ENCODE measurements at places on chromosomes 16 and 17.

GRCh38 chr16:55488306-55488705 is 9.3 kb downstream of the MMP2 start:
- no peak for DNase-seq

DNA sequence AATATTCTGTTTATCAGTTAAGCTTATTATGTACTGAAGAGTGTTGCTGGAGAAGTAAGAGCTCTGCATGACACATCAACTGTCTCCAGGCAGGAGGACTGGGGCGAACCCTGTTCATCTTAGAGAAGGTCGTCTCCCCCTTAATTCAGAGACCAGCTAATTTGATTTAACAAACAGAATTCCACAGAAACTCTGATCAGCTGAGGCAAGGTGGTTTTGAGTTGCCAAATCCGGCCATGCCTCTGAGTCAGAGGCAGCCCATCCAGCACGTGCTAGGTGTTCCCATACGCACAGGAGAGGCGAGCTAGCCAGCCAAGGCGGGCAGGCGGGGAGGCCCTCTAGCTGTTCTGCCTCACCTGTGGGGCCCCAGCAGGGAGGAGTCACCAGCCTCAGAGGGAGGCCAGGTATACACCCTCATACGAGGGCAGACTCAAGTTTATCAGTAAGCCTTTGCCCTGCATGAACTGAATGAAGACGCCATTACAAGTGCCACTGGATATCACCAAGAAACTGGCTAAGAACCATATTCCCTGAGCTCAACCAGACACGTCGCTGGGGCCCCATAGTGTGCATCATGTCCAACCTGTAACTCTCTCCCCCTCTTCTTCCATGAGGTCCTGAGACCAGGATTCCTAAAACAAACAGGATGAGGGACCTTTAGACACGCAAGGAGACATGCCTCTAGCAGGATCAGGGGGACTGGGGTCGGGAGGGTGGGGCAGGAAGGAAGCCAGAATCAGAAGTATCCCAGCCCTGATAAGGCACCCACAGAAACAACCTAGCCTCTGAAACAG is 25.7 kb downstream of the STAT5A start:
- no peak for DNase-seq

- DNase-seq: no peak
These were observed 80.8 kb upstream of the METRNL start for GRCh38 chr17:82998637-82999036.

- no peak for DNase-seq
These were observed 3.7 kb downstream of the TADA2A start for GRCh38 chr17:37410357-37410756.

DNA sequence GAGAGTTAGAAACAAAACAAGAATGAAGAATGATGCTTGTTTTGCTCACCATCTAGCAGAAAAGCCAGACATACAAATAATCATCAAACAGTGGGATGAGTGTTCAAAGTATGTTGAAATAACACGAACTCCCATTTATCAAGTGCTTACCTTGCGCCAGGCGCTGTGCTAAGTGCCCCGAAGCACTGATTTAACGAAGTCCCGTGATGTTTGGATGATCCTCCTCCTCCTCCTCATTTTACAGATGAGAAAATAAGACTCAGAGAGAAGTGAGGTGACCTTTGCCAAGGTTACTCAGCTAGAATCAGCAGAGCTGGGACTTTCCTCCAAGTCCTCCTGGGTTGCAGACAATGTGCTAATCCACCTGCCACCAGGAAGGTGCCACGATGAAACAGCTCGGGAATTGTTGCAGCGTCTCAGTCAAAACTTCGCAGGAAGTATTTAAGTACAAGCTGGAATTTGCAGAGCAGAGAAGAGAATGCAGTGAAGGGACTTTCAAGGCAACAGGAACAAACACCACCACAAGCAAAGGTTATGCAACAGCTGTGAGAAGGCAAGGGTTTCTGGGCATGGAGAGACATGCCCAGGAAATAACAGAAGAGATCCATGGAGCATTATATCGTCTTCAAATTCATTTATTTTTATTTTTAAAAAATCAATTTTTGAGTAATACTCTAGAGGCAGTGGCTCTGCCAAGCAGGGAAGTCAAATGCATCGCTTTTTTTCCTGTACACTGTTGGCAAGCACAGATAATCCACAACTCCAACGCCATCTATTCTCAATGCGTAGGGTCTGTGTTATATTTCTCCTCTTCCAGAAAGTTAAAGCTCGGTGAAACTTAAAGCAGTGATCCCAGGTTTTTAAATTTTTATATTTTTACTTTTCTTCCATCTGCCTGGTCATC is 11.1 kb downstream of the PRCD start:
- DNase-seq: no peak

DNA sequence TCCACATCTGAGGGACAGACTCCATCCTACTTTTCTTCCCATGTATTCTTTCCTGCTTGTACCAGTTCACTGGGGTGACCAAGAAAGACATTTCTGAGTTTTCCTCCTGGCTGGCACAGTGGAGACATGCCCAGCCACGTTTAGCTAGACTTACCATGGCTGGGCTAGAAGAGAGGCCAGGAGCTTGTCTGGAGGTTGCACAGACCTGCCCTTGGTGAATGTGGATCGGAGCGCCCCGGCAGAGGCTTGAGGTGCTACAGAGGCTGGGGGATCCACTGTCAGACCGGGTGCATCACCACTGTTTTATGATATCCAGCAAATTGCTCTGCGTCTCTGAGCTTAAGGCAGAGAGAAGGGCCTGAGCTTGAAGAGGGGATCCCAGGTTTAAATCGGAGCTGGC is 3.5 kb downstream of the IL4R start:
- DNase-seq: no peak

DNA sequence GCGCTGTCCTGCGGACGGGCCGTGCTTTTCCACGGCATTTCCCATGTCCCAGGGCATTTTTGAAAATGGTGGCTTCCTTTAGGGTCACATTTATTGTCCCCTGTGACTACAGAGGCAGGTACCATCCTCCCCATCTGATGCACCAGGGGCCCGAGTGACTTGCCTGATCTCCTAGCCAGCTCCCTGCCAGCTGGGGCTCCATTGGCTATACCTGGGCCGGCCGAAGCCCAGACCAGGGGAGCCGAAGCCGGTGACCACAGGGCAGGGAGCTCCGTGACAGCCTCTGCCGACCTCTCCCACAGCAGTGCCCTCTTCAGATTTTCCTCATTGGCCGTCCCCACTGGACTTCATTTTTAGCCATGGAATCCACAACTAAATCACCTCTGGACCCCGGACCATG is 170.6 kb downstream of the RBFOX3 start:
- DNase-seq: no peak

- no peak for DNase-seq
These were observed 20.9 kb upstream of the MPO start for GRCh38 chr17:58301504-58302150.

DNA sequence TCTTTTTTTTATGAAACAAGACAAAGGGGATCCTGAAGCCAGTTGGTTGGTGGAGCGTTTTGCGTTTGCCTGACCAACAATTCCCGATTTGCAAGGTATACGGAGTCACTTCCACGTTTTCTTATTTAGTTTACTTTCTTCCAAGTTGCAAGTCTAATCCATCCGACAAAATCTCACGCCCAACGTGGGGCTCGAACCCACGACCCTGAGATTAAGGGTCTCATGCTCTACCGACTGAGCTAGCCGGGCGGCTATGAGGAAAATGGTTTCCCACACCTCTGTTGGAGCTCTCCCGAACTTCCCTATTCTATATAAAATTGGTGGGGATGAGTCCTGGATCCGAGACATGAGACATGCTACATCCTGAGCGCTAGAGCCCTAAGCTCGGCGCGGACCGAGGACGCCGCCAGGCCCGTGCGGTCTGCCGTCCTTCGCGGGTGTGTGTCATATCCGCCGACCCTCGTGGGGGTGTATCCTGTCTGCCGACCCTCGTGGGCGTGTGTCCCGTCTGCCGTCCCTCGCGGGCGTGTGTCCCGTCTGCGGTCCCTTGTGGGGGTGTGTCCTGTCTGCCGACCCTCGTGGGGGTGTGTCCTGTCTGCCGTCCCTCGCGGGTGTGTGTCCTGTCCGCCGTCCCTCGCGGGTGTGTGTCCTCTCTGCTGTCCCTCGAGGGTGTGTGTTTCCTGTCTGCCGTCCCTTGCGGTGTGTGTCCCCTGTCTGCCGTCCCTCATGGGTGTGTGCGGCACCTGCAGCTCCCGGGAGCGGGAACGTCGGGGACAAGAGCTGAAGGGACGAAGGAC is 22.6 kb downstream of the ZNF213 start:
- peak; percentile 62 for DNase-seq

DNA sequence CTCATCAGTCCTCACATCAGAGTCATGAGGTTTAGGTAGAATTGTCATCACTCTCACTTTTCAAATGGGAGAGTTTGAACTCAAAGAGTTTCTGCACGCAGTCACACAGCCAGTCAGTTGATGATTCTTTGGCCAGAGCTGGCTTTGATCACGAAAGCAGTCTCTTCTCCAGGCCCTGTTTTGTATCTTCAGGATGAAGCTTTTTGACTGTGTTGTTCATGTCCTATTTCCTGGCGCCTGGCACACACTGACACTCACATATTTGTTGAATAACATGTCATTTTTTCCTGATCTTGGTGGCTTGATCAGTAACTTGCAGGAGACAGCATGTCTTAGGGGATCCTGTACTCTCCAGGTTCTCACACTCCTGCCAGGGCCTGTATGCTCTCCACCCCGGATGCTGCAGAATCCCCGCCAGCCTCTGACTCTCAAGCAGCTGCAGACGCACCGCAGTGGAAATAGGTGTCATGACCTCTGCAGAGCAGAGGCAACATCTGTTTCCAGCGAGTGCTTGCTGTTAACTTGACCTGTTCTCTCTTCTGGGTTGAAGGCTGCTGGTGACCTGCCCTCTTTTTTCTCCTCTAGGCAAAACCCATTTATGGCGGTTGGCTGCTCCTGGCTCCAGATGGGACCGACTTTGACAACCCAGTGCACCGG is 33.0 kb downstream of the MPRIP start:
- no peak for DNase-seq

DNA sequence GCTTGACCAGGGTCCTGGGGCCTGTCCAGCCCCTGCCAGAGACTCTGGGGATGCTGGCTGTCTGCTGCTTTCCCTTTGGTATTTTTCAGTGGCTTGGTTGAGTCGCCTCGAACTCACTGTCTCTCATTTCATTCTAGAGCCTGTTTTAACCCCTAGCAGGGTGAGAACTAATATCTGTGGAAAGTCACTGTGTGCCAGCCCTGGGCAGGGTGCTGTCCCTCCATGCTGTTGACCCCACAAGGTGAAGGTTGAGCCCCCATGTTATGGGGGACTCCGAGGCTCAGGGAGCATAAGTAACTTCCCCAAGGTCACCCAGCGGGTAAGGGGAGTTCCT is 33.0 kb downstream of the DCAKD start:
- DNase-seq: no peak

- no peak for DNase-seq
These were observed 24.6 kb upstream of the LRRC75A start for GRCh38 chr17:16516594-16517051.

DNA sequence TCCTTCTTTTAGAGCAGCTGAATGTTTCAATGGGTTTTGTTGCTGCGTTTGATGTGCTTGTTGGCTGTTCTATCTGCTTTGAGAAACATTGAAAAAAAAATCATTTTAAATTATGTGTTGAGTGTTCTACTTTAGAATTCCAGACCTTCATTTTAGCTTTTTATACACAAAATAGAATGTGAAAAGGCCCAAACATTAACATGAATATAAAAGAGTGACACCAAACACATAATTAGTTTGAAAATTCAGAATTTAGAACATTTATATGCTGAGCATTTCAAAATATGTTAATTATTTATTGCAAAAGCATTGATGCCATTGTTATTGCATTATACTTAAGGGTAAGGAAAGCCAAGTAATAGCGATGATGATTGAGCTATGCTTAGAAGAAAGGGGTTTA is 2.9 kb downstream of the NFAT5 start:
- DNase-seq: no peak

- DNase-seq: no peak
These were observed 452.3 kb downstream of the CNTNAP4 start for GRCh38 chr16:76729525-76729924.

DNA sequence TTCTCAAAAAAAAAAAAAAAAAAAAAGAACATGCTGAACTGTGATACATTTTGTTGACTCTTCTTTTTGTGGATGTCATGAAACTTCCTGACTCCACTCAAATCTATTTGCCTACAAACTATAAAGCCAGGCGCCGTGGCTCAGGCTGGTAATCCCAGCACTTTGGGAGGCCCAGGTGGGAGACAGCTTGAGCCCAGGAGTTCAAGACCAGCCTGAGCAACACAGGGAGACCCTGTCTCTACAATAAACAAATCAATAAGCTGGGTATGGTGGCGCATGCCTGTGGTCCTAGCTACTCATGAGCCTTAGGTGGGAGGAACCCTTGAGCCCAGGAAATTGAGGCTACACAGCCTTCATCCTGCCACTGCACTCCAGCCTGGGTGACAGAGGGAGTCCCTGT is 1.5 kb upstream of the NT5C start:
- DNase-seq: no peak

DNA sequence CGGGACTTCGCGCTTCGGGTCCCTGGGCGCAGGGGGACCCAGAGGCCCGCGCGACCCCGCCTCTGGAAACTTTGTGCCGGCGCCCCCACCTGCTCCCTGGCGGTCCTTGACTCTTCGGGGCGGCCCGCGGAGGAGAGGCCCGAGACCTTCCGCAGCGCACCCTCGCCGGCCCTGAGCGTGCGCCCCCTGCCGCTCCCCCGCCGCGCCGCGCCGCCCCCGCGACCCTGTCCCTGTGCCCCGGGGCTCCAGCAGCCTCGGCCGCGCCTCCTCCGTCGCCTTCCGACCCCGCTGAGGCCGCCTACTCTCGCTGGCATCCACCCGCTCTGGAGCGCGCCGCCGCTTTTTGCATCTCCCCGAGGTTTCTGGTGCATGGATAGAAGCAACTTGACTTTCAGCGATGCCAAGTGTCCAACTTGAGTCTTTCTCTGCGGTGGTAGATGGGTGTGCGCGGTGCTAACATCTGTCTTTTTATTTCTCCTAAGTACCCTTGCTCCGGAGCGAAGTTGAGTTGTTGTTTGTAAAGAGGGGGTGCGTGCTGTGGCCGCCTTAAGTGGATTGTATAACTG is 414 bp downstream of the DUSP14 start:
- no peak for DNase-seq

GRCh38 chr17:41629316-41629715 is 4.9 kb upstream of the KRT17 start:
- no peak for DNase-seq

DNA sequence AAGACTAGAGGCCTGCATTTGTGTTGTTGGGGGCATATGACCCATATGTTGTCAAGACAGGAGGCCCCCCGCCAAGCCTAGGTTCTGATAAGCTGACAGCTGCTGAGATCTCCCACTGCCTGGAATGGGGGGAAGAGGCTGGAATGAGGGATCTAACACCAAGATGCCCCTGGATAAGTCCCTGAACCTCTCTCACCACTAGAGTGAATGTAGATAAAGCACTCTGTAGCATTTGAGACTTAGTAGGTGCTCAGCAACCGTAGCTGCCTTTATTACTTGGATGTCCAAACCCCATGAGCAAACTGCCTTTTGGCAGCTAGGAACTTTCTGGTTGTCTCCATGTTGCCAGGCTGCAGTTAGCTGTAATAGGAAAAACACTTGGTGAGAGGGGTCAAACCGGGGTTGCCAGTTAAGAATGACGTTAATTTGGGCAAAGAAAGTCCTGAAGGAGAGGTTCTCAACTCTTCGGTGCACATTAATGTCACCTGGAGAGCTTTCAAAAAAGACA is 4.4 kb upstream of the RASL10B start:
- DNase-seq: no peak
